ENCODE measurements at places on chromosomes 1 and 21.

GRCh38 chr1:245874942-245875580 is 632.0 kb downstream of the SMYD3 start:
- no peak for DNase-seq

DNA sequence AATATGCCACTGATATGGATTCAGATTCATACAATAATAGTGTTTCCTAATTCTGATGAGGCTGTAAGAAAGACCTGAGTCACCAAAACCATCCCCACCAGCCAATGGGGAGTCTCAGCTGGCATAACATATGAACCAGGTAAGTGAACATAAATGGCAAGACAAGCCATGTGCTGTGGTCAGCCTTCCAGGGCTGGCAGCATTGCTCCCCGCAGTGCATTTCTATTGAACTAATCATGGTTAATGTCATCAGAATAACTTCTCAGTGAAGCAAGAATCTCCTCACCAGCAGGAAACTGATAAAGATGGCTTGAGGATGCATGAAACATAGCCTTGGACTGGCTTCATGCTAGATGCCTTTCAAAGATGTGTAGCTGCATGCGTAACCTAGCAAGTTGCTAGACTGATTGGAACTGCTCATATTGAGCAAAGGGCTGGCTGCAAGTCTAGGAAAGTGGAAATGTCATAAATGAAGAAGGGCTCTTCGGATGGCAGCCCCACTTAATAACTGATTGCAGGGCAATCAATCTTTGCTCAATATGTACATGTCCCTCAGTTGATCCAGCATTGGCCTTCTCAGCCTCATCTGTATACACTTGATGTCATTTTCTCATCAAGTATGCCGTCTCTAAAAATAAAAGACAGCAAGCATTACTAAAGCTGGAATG is 88.0 kb downstream of the NTNG1 start:
- no peak for DNase-seq

GRCh38 chr1:85363521-85363920 is 87.1 kb upstream of the BCL10 start:
- no peak for DNase-seq

GRCh38 chr1:197638316-197638715 is 137.0 kb downstream of the DENND1B start:
- no peak for DNase-seq

GRCh38 chr1:195082183-195082582 is 1526.1 kb downstream of the KCNT2 start:
- DNase-seq = no peak

DNA sequence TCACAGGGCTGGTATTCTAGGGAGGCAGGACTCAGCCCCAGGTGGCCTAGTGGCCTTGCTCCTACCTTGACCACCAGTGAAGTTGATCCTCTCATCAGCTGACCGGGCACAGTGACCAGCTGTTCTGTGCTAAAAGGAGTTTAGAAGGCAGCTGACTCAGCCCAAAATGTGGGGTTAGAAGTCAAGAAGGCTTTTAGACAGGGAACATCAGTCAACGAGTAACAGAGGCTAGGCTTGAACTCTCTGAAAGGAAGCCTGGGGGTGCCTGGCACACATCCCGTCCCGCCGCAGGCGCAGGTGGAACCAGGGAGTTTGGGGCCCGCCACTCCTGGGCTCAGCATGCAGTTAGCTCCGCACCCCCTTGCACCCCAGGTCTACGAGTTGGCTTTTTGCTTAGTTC is 114.9 kb upstream of the SLC45A1 start:
- no peak for DNase-seq

DNA sequence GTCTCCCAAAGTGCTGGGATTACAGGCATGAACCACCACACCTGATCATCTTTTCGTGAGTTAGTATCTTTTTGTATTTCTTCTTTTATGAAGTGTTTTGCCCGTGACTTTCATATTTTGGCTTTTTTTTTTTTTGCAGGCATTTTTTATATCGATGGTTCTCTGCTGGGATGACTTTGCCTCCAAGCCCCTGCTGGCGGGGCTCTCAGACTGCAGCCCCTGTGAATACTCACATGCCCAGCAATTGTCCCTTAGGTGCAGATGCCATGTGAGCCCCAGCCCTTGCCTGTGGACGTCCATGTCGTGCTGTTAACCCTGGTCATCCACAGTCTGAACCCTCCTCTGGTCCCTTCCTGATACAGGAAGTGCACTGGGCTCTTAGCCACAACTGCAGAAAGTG is 21.7 kb downstream of the CRYAA start:
- no peak for DNase-seq
